ENCODE measurements at places on chromosomes 5 and 9. TPM values are rescaled to one million over a fixed set of nuclear protein-coding genes. Genes with fewer than 3 reads are reported as not detected.

DNA sequence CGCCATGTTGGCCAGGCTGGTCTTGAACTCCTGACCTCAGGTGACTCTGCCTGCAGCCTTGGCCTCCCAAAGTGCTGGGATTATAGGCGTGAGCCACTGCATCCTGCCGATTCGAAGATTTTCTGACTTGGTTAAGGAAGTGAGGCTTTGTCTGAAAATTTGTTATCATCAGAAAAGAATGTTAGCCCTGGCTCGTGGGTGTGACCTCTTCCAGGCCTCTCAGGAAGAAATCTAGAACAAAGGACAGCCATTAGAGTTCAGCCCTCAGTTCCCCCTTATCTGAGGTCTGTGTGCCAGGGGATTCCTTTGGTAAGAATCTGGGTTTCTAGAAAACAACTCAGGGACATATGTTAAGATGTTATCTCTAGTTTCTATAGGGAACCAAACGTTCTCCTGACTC, 6.2 kb downstream of the OR2S2 start:
- no peak for DNase-seq

GRCh38 chr5:1385395-1386273, 40.7 kb upstream of the CLPTM1L start:
- peak; percentile 88 for DNase-seq

- no peak for DNase-seq
Measured at GRCh38 chr9:78438780-78439179, 141.9 kb downstream of the PSAT1 start.

The HAUS6 gene
- total RNA-seq, result 9.9 TPM

The IFNA13 gene
- total RNA-seq, result not detected

The FRMPD1 gene
- total RNA-seq, result not detected

The CCDC192 gene
- not detected for total RNA-seq

The ST8SIA4 gene
- not detected for total RNA-seq

The CCDC152 gene
- total RNA-seq, result not detected
